ENCODE measurements at places on chromosomes 16 and 17. TPM values are rescaled to one million over a fixed set of nuclear protein-coding genes. Genes with fewer than 3 reads are reported as not detected.

Gene KIF18B
- total RNA-seq, result 0.16 TPM

Gene IL34
- 14.2 TPM for total RNA-seq

DNA sequence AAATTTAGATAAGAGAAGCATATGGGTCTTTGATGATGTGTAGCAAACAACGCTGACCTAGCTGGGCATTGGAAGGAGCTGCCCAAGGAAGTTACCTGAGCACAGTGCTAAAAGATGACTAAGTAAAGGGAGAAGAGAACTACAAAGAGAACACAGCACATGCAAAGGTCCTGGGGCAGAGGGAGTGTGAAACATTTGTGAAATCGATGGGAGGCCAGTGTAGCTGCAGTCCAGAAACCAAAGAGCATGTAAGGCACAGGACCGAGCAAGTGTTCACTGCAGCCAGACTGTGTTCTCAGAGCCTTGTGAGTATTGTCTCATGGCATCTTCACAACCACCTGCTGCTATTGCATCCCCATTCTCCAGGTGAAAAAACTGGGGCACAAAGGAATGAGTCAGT lies 44.9 kb downstream of the ARHGAP27 start:
- DNase-seq, result no peak

GRCh38 chr17:28480799-28481571 lies 7.5 kb downstream of the SLC13A2 start:
- no peak for DNase-seq

DNA sequence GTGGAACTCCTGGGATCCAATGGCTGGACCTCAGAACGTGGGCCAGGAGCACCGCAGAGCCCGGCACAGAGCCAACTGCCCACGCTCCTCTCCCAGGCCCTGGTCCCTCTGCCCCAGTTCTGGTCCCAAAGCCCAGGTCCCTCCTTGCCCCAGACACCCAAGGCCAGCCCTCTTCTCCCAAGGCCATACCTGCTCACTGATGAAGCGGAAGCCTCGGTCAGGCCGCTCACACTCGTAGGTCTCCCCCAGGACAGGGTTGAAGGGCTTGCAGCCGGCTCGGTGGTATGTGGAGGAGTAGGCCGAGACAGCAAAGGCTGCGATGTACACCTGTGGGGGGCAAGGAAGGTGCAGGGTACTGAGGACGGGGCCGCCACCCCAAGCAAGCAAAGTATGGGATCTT lies 8.5 kb downstream of the OSBPL7 start:
- DNase-seq, result peak; percentile 71

- no peak for DNase-seq
Observed at GRCh38 chr17:67035131-67036083, 8.9 kb upstream of the CACNG1 start.

DNA sequence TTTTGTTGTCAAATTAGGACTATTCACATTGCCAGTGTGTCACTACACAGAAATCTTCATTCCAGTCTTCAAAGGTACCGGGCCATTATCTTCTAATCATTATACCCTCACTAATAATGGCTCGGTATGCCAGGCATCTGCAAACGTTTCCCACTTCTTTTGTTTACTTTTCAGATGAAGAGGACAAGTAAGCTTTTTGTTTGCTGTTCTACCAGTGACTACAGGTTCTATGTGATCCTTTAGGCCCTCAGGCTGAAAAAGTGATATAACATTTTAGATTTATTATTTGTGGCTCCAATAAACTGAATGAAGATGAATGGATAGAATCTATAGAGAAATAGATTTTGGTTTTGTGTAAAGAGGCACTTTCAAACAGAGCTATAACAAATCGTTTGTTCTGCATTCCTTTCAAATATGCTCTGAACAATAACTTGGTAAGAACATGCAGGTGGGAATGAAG lies 403 bp upstream of the KRTAP3-1 start:
- DNase-seq, result no peak

- peak; percentile 98 for DNase-seq
Observed at GRCh38 chr17:74987418-74987908, at the start of gene CDR2L. TSS of gene CDR2L (plus strand) at chr17:74987632. CDS start at chr17:74988044, 412 bp downstream.

- no peak for DNase-seq
Observed at GRCh38 chr17:43579566-43580140, 33.5 kb upstream of the ETV4 start.

DNA sequence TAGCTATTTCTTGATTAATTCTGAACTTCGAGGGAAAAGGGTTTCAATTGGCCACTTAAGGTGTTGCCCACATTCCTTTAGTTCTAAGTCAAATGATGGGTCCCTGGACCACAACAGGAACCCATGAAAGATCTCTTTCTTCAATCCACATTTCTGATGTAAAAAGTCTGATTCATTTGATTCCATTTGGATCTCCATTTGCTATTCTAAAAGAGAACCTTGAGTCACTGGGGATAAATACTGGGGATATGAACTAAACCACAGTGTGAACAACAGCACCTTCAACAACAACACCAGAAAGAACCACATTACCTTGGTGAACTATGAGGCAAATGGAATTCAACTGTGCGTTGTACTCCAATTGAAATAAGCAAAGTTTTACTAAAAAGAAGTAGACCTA lies 108.9 kb upstream of the IRX5 start:
- DNase-seq, result no peak

Measured in aorta (tissue), 5 donors.